ENCODE measurements at places on chromosomes 7 and 10.
A peak's percentile ranks its signal among the peaks of the same experiment; 100 is the strongest.

- no peak for DNase-seq
Measured at GRCh38 chr10:96570511-96570910, 16.3 kb downstream of the TM9SF3 start.

GRCh38 chr10:61778137-61778536, 115.4 kb downstream of the CABCOCO1 start:
- DNase-seq = no peak

- peak; percentile 43 for DNase-seq
Measured at GRCh38 chr7:155669717-155670505, 25.4 kb downstream of the RBM33 start.

- no peak for DNase-seq
Measured at GRCh38 chr10:73094986-73095480, 1.6 kb downstream of the P4HA1 start.

GRCh38 chr10:55104738-55105137, 303.7 kb upstream of the PCDH15 start:
- DNase-seq = no peak

GRCh38 chr7:152512706-152513105, 76.9 kb upstream of the KMT2C start:
- DNase-seq = no peak

- no peak for DNase-seq
Measured at GRCh38 chr10:29877793-29878491, 181.4 kb downstream of the JCAD start.

- no peak for DNase-seq
Measured at GRCh38 chr10:314871-315270, 179.6 kb downstream of the ZMYND11 start.

GRCh38 chr7:151873402-151873965, 3.4 kb downstream of the PRKAG2 start:
- no peak for DNase-seq

- no peak for DNase-seq
Measured at GRCh38 chr7:20376796-20377195, 46.1 kb downstream of the ITGB8 start.

- DNase-seq = no peak
Measured at GRCh38 chr7:17674943-17675608, 265.2 kb downstream of the SNX13 start.

Data from left hindlimb (tissue), 1 donor.